ENCODE measurements at places on chromosomes 7 and 10. TPM values are rescaled to one million over a fixed set of nuclear protein-coding genes. Genes with fewer than 3 reads are reported as not detected.

The UNCX gene
- total RNA-seq = not detected

- DNase-seq = no peak
These were observed 74.1 kb upstream of the HDAC9 start for GRCh38 chr7:18421297-18422002.

The MINPP1 gene
- 111 TPM for total RNA-seq

GRCh38 chr10:21260066-21260465 lies 265.4 kb downstream of the SKIDA1 start:
- DNase-seq = no peak

The NUTM2D gene
- total RNA-seq = 1.8 TPM

Data from liver (tissue), 10 donors.